GM13976 (cell line): ENCODE measurements at places on chromosomes 16 and 17.

DNA sequence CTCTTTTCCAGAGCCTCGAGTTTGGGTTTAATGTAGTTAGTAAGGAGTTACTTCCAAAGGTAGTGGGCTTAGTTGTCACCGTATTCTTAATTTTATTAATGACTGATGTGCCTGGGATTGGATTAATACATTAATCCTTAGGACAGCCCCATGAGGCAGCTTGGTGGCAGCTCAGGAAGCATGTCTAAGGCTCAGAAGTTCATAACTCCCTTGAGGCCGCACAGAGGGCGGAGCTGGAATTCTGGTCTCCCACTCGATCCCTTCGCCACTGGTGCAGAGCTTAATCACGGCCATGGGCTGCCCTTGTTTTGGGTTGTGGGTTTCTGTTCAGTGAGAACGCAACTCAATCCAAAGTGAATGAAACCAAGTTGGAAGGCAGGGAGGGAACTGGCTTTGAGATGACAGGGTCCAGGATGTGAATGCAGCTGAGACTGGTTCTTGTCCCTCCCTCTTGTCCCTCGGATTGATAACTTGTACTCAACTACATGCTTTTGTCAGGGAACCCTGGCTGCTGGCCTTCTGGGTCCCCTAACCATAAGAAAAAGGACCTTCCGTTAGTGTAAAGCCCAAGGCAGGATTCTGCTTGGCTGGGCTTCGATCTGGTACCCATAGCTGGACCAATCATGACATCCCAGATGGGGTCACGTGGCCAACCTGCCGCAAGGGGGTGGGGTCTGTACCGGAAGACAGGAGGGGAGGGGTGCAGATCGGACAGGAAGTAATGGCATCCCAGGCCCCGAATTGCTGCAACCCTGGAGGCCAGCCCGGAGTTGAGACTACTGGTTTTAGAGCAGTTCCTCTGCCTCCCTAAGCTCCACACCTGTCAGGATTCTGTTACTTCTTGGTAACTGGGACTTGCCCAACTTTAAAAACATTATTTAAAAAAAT lies 45.4 kb downstream of the SNX20 start:
- DNase-seq: no peak

DNA sequence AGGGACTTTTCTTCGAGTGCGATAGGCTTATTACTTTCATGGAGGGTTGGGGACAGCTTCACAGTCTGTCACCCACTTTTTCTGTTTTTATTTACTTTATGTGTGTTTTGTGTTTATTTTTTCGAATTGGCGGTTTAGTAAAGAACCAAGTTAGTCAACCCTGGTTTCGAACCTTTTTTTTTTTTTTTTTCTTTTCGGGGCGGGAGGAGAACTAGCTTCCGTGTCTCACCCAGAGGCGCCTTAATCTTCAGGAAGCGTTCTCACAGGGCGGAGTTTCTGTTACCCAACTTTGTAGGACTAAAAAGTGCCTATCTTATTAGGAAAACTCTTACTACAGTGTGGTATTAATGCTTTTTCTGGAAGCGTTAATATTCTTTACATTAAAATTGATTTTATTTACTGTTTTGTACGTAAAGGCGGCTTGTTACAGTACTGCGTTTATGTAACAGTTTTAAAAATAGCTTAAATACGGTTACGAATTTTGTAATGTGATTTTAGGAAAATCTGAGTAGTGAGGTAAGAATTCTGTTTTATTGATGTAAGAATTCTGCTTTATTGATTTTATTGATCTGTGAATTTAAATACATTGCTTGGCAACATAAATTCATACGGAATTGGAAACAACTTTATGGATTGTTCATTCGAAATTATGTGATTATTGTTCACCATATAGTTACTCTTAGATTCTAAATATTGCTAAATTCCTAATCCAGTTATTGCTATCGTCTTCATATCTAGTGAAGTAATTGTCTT lies 885 bp downstream of the ZNF207 start:
- DNase-seq: peak; percentile 53

DNA sequence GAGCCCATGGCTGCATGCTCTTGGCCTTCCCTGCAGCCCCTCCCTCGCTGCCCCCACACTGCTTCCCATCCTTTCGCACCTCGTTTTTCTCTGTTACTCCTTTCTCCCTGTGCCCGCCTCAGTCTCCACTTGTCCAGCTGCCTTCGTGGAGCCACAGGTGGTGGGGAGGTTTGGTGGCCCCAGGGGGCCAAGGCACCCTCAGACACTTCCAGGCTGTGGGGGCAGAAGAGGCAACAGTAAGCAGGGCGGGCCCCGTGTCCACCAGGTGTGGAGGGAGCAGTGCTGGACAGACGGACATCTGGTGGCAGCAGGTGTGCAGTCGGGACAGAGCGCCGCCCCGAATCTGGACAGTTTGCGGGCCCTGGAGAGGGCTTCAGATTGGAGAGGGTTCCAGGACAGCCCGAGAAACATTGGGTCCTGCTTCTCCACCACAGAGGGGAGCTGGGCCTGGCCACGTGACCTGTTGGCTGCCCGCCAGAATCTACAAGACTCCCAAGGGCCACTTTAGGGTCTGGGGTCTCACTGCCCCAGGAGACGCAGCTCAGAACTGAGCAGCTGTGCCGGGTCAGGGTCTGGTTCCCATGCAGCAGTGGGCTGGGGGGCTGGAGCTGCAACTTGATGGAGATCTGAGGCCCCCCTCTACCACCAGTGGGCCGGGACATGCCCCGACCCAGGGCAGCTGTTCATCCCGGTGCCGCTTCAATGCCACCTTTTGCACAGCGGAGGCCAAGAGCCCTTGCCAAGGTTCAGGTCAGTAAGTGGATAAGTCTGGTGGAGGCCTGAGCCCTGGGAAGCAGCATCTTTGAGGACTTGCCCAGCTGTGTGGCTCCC lies 22.8 kb downstream of the BAHCC1 start:
- no peak for DNase-seq

- no peak for DNase-seq
Observed at GRCh38 chr16:53631236-53632025, 72.2 kb downstream of the RPGRIP1L start.

DNA sequence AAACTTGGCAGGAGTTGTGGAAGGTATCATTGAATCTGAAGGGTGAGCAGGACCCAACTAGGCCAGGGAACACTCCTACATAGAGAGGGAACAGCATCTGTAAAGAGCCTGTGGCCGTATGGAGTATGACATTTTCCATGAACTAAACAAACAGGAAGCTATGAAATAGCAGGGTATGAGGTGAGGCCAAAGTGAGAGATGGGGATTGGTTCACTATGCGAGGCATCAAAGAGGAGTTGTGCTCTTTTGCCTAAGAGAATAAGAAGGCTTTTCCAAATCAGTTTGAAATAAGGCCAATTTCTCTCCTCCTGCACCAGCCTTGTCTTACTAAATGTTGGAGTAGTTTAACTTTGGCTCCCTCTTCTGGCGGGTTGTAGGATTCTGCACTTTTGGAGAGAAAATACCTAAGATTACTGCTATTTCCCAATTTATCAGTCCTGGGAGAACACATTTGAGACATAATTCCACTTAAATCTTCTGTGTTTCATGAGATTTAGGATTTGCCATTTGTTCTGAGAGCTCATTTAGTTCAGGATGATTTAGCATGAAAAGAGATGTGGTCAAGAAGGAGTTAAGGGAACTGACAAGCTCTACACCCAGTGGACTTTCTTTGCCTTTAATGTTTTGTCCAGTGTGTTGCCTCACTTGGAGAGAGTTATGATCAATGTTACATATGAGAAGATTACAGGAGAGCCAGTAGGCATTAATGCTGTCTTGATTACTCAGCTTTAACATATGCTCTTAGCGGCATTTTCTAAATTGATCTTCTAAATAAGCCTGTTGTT lies 55.4 kb downstream of the TNRC6C start:
- peak; percentile 63 for DNase-seq

DNA sequence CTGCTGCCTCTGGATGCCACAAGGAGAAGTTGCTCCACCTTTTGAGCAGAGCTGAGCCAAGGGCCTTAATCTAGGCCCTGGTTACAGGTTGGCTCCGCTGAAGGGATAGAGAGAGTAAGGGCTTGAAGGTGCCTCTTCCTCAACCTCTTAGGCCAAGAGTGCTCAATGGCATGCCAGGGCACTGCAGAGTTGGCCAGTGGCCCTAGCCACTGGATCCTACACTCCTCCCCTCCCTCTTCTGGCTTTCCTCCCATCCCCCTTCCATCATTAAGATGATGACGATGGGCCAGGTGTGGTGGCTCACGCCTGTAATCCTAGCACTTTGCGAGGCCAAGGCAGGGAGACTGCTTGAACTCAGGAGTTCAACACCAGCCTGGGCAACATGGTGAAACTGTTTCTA lies 50.5 kb downstream of the MYO18A start:
- DNase-seq: no peak

GRCh38 chr17:82230609-82231311 lies 1.9 kb downstream of the SLC16A3 start:
- peak; percentile 89 for DNase-seq

DNA sequence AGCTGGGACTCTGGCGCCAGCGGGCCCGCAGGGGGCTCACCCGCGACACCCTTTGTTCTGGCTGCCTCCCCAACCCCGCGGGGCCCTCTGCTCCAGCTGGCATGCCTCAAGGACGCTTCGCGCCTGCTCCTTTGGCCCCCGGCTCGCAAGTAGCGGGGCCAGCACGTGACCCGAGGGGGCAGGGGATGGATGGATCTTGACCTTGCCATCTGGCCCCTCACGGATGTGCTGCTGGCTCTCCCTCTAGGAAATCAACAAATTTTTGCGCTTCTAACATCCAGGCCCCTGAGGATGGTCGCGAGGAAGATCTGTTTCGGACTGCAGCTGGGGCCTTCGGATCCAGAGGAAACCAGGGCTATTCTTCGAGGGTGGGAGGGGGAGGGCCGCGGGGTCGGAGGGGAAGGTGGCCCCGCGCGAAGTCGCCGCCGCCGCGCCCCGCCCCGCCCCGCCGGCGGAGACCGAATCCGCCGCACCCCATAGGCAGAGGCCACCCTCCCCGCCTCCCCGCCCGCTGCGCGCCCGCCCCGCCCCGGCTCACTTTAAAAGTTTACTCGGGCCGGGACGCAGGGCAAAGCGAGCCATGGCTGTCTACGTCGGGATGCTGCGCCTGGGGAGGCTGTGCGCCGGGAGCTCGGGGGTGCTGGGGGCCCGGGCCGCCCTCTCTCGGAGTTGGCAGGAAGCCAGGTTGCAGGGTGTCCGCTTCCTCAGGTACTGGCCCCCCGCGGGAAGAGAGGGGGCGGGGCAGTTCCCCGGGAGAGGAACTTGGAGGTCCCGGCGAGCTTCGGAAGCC lies at the start of gene ACSF2:
TSS of gene ACSF2 (plus strand) at position 537 of the 790 bp plus-strand sequence. CDS start at position 581, 44 bp downstream.
- peak; percentile 93 for DNase-seq
